ENCODE measurements at places on chromosomes 3 and 15.

- no peak for DNase-seq
Observed at GRCh38 chr15:44536302-44536961, 515 bp upstream of the EIF3J start.

DNA sequence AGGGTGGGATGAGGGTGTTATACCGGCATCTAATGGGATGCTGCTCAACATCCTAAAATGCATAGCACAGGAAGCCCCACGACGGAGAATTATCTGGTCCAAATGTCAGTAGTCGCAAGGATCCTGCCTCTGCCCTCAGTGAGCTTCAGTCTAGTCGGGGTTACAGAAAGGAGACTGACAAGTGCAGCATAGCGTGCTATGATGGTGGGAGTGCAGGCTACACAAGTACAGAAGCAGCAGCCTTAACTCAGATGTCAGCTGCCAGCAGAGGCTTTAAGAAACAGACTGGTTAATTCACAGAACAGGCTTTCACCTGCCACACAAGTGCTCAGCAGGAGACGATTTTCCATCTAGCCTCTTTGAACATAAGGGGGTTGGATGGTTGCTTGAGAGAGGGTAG, 6.9 kb downstream of the LRRN1 start:
- no peak for DNase-seq

GRCh38 chr15:49370782-49371181, 52.3 kb upstream of the FGF7 start:
- DNase-seq: no peak

DNA sequence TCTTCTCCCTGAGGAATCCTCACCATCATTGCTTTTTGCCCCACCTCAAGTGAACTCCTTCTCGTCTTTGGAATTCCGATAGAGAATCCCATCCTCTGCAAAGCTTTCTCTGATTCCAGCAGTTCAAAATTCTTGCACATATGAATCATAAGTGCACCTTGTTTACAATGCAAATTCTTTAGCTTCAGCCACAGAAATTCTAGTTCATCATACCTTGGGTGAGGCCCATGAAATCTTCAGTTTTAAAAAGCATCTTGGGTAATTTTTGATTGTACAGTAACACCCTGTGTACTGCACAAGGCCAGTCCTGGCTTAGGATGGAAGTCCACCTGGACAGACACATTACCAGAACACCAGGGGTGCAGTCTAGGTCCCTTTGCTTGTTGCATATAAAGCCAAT, 30.8 kb downstream of the MDFIC2 start:
- DNase-seq: no peak

- no peak for DNase-seq
Observed at GRCh38 chr3:171164067-171164465, 137.5 kb upstream of the SLC2A2 start.

GRCh38 chr3:44045476-44046275, 196.0 kb upstream of the TOPAZ1 start:
- no peak for DNase-seq

GRCh38 chr15:95160316-95160715, 929.0 kb downstream of the MCTP2 start:
- DNase-seq: no peak

- no peak for DNase-seq
Observed at GRCh38 chr15:43249699-43250203, 17.0 kb downstream of the TGM5 start.

DNA sequence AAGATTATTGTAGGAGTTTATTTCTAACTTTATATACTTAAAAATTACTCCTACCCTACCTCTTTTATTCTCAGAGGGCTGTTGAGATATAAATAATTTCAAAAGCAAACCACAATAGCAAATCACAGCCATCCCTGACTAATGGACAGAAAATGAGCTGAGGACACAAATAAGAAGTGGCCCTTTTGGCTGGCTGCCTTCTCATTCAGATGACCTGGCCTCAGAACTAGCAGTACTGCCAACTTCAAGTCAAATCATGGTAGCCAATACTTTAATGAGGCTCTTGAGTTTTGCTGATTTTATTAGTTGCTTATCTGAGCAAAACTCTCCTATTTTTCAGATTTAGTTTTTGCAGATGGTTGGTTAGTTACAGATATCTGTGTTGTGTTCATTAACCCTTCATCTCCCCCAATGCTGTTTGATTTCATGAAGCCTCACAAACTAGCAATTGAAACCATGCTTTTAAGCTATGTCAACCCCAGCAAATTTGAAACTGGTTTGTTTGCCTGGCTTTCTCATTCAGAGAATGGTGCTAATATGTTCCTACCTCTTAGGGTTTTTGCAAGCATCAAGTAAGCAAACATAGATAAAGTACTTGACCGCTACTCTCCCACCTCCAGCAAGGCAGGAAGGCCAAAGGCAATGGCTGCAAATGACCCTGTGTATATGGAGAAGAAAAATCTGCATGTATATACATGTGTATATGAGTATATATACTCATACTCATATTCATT, 73.4 kb upstream of the HACD2 start:
- no peak for DNase-seq

DNA sequence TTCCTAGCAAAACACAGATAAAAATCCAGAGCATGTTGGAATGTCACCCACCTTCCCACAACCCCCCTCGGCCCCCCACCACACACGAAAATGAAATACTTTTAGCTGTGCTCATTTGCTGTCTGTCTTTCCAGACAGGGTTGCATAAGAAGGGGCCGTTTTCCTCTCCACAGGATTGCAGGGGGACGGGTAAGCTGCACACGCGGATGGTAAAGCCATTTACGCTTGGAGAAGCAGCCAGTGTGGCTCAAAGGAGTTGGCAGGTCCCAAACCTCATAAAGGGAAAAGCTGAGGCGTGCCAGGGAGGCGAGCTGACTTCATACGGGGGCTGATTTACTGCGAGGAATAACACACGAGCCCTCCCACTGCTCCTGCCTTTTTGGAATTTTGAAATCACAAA, 47.4 kb upstream of the ITGA11 start:
- no peak for DNase-seq

DNA sequence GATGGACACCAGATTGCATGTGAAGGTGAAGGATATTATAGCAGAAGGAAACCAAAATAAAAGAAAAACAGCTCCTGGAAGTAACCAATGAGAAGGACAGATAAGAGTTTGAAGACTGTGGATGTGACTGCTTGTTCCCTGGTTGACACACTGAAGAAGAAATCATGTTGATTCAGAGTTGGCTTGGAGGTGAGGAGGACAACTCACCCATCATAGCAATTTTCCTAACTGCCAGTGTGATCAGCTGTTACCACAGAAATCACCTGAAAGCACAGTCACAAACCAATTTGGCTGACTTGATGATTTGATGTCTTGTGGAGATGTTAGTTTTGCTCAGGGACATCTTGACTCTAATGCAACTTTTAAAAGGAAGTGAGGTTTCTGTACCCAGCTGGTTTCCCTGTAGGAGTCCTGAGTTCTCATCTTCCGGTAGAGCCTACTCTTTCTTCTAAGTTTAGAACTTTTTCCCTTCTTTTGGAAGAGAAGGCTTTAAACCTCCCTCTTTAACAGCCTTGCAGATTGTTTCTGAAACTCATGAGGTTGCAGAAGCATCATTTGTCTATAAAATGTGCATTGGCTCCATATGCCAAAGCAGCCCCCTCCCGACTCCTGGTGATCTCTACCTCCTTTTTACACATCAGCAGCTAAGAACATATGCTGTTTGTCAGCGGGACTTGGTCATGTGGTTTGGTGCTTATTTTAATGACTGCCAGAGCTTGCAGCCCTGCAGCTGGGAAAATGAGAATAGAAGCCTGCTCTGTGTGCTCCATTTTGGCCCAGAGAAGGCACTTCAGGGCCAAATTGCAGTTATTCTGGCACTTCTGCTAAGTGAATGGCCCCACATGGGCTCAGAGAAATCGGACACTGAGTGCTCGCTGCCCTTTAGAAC, 10.3 kb downstream of the ATG7 start:
- DNase-seq: no peak

DNA sequence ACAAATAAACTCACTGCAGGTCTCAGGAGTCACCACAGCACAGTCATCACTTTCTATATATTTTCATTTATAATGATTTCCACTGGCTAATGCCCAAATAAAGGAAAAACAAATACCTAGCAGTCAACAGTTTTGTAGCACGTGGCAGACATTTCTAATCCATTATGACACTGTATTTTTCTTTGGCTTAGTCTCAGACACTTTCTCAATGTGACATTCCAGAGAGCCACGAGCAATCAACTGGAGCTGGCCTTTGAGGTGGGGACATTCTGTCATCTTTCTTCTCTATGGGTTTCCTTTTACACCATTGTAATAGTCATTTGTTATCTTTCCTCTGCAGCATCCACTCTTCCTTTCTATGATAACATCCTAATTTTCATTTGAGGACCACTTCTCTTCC, 119.7 kb downstream of the WNT5A start:
- DNase-seq: no peak

DNA sequence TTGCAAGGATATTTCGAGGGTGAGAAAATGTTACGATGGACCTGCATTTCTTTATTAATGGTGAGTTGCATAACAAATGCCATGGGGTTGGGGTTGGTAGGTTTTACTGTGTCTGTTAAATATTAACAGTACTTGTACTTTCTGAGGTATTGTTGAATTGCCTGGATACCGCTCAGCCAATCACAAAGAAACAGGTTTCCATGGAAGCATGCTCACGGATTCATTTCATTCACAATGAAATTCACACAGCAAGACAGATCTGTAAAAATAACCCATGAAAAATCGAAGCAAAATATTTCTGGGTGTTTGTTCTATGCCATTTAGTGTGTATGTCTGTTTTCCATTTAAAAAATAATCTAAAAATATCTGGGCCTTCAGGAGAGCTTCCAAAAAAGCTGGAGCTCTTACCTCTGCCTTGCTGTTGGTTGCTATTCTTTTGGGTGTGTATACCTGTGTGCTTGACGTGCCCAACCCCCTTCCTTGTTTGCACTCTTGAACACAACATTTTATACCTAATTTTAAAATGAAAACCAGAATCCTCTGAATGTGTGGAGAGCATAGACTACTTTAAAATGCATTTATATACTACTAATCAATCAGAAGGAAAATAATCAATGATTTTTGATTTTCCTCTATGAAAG, 479.8 kb upstream of the TBL1XR1 start:
- DNase-seq: no peak

DNA sequence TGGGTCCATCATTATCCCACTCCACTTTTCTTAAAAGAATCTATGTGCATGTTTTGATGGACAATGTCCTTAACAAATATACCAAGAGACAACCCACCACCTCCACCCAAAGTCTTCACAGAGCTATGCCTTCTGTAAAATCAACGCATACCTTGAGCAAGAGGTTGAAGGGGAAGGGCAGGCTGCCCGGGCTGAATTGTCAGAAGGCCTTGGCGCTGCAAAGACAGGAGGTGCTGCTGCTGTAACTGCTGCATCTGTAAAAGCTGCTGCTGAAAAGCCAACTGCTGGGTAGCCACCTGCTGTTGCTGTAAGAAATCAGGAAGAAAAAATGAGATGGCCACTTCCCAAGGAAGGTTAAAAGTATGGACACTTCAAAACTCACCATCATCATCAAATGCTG, 536.7 kb downstream of the FOXP1 start:
- DNase-seq: no peak

DNA sequence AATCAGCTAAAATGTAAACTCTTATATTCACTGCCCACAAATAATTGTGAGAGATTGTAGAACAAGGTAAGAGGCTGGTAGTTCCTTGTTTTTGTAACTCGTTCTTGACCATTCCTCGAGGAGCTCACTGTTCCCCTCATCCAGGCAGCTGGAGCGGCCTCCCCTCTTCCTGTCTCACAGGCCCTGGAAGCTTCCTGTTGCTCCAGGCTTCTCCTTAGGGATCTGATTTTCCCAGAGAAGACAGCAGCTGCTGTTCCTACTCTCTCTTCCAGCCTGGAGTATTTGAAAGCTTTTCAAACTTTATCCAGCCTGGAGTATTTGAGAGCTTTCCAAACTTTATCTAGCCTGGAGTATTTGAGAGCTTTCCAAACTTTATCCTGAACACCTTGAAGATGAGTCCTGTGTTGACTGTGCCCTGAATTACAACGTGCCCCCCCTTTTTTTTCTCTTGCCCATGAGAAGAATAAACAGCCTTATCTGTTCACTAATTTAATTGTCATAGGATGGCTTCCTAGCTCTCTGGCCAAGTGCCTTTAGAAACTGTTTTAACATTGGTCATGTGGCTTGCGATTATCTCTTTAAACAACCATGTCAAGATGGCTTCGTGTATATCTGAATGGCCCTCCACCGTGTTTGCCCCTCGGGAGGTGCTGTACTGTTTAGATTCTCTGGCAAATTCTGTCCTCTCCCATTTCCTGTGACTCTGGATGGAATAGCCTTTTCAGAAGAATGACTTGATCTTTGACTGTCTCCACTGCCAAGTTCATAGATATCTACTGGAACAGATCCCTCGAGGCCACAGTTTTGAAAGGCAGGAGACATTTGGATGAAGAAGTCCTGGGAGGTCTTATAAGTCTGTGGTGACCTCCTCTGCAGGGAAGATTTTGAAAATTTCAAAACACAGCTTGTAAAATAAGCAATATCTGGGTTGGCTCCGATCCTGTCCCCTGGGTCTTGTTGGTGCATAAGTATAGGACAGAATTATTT, 4.8 kb downstream of the ADAMTSL3 start:
- DNase-seq: no peak

- DNase-seq: no peak
Observed at GRCh38 chr3:130969621-130970020, 57.0 kb downstream of the ASTE1 start.

DNA sequence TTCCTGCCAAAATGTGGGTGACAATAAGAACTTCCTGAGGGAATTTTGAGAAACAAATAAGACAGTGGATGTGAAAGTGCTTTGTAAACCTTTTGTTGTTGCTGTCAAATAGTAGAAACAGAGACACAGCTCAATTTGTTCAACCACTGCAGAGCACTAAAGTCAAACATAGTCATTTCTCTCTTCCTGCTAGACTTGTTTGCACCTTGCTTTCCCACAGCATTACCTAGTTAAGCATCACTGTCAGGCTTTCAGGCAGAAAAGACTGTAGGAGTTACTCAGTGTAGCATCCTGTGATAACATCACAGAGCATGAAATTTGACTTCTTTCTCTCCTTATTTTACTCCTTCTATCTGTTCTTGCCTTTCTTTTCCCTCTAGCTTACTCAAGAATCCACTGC, 27.1 kb downstream of the SLC12A1 start:
- DNase-seq: no peak
